ENCODE measurements at places on chromosomes 7 and 10.

DNA sequence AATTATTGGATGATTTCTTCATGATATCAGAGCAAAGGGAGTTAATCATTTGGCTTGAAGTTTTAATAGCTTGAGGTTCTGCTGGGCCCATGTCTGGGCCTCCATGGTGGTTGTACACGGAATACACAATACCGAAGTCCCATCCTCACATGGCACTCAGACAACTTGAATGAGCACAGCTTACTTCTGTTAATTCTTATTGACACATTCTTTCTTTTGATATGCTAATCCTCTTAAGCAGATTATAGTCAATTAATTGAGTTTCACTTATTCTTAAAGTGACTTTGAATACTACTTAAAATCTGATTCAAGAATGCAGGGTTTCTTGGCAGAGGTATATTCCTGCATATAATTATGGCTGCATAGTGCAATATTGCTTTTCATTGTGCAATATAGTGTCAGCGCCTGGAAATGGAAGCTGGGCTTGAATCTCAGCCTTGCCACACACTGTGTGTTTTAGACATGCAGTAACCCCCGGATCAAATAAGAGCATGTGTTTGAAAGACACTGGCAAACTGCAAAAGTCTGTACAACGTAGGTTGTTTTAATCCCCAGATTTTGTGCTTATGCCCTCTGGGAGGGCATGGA lies 543.5 kb upstream of the ADARB2 start:
- DNase-seq = no peak

DNA sequence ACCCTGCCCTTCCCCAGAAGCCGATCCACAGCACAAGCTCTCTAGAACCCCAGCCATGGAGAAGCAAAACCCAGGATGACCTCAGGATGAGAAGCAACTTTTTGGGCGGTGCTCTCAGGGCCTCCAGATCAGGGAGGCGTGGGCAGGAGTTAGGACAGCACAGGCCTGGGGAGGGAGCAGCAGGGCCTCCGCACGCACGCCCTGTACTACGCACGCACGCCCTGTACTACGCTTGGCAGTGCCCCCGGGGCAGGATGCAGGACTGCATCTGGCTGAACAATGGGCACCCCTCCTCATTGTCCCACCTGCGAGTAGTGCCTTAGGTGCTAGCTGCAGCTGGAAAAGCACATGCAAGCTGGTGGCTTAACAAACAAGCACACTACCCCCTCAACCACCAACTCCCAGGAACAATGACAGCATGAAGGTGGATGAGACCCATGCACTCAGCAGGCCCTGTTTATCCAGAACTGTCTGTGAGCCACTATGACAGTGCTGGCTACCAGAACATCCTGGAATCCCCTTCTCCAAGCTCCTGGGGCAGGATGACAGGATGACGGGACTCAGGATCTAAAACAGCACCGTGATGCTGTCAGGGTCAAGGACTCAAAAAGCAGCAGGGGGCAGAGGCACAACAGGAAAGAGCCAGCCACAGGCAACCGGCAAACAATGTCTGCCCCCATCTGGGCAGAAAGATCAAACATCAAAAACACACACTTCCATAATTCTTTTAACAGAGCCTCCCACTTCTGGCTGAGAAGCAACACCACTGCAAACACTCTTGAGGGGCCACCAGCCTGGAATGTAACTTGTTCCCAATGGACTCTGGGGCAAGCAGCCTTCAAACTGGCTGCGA lies 11.8 kb downstream of the PODXL start:
- DNase-seq = peak; percentile 33

- no peak for DNase-seq
These were observed 38.8 kb downstream of the CCNJ start for GRCh38 chr10:96082153-96082552.

DNA sequence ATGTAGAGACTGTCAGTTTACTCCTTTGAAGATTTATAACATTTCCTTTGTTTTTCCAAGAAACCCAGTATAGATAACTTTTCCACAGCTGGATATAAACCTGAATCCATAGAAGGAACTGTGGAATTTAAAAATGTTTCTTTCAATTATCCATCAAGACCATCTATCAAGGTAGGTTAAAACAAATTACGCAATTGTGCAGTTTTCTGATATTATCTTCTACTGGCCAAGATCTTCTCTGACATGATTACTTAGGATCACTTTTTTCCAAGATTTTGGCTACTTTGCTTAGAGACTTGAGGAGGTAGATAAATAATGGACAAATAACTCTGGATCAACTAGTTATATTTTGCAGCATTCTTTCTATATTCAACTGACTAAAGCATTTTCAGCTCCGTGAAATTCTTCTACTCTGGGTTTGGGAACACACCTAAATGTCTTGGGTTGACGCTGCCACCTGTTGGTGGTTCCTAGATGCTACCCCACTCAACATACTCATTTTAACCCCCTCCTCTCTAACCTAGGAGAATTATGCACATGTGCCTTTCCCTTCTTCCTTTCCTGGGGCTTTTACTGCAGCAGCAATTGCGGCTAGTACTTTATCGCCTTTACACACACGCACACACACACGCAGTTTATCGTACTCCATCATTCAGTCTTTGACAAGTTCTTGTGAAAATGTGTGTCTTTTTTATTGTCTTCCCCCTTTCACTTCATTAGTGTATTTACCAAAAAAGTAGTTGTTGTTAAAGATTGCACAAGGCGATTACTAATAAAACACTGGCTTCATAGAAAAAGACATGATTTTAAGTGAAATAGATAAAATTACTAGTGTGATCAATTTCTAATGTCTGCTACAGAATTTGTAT lies 32.7 kb downstream of the ABCB5 start:
- peak; percentile 35 for DNase-seq

GRCh38 chr10:133353202-133353959 lies 4.4 kb downstream of the FUOM start:
- no peak for DNase-seq

DNA sequence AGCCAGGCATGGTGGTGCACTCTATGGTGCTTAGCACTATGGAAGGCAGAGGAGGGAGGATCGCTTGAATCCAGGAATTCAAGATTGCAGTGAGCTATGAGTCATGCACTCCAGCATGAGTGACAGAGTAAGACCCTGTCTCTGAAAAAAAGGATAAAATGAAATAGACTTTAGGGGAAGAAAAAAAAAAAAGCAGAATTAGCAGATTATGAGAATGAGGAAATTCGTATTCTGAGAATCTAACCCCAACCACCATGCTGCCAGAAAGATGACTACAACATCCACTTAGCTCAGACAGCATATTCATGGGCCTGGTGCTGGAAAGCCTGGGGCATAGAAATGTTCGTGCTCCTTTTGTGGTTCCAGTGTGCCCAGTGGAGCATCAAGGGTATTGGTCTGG lies 63.3 kb downstream of the TMEM26 start:
- no peak for DNase-seq
